ENCODE measurements at places on chromosomes 6 and 20. TPM values are rescaled to one million over a fixed set of nuclear protein-coding genes. Genes with fewer than 3 reads are reported as not detected.

DNA sequence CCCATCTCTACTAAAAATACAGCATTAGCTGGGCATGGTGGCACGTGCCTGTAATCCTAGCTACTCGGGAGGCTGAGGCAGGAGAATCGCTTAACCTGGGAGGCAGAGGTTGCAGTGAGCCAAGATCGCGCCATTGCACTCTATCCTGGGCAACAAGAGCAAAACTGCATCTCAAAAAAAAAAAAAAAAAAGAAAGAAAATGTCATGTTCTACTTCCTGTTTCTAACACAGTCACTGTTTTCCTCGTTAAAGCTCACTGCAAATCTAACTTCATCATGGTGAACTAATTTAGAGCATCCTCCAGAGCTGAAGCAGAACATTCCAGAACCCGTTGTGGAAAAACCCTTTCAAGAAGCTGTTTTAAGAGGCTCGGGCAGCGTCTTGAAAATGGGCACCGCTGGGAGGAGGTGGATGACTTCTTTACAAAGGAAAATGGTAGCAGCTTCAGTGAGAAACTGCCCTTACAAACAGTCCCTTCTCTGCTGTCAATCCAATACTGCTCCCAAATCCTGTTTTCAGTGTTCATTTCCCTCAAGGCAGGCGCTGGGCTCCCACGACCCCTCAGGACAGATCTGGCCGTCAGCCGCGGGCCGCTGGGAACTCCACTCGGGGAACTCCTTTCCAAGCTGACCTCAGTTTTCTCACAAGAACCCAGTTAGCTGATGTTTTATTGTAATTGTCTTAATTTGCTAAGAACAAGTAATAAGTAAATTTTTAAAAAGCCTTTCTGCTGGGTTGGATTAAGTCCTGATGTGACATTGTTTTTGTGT lies 12.5 kb downstream of the CTSZ start:
- H3K4me1 ChIP-seq, result peaks cover 38% of the 10 kb centered on the region
- H3K27ac ChIP-seq, result peak overlapping the region; percentile 51
- no peak for DNase-seq

DNA sequence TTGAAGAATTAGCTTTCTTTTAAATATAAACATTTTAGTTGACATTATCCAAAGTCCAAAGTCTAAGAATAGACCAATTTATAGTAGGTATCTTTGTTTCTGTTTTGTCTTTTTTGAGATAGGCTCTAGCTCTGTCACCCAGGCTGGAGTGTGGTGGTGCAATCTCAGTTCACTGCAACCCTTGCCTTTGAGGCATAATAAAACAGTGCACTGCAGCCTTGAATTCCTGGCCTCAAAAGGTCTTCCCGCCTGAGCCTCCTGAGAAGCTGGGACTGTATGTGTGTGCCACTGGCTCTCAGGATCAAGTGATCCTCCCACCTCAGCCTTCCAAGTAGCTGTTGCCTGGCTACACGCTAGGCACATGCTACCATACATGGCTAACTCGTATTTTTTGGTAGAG lies 135.4 kb downstream of the REV3L start:
- no peak for DNase-seq
- H3K36me3 ChIP-seq, result peaks cover 23% of the 10 kb centered on the region
- H3K4me3 ChIP-seq, result no peak overlapping the region
- H3K4me1 ChIP-seq, result no peaks in the 10 kb centered on the region

DNA sequence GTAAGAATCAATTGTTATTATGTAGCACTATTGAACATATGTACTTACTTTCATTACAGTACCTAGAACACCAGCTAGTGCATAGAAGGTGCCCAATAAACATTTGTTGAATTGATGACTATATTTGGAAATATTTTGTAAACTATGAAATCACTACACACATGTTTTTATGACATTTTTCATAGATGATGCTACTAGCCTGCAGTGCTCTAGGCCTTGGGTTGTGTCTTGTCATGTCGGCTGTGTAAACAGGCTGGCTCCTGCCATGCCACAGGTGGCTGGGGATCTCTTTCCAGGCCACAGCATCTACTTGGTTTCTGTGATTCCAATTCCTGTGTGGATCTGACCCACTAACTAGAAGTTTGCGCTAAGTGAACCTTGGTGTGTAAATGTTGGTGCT lies 43.3 kb upstream of the EDN1 start:
- DNase-seq, result no peak
- no peak overlapping the region for H3K27ac ChIP-seq
- no peaks in the 10 kb centered on the region for H3K4me1 ChIP-seq
- no peak overlapping the region for H3K4me3 ChIP-seq

DNA sequence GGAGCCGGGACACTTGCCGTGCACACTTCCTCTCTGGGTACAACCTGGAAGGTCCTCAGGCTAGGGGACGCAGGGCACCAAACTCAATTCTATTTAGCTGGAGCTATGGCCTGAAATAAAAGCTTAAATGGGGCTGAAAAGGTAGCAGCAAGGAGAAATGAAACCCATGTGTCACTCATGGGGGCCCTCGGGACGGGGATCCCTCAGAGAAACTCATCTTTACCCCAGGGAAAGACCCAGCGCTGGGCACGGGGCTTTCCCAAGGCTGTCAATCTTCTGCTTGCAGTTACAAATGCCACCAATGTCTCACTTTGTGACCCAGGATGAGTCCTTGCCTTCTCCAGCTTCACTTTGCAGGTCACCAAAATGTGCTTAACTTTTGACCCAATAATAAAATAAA lies 16.5 kb downstream of the SNAI1 start:
- H3K36me3 ChIP-seq, result no peaks in the 10 kb centered on the region
- no peaks in the 10 kb centered on the region for H3K27me3 ChIP-seq
- peak; percentile 69 for DNase-seq

DNA sequence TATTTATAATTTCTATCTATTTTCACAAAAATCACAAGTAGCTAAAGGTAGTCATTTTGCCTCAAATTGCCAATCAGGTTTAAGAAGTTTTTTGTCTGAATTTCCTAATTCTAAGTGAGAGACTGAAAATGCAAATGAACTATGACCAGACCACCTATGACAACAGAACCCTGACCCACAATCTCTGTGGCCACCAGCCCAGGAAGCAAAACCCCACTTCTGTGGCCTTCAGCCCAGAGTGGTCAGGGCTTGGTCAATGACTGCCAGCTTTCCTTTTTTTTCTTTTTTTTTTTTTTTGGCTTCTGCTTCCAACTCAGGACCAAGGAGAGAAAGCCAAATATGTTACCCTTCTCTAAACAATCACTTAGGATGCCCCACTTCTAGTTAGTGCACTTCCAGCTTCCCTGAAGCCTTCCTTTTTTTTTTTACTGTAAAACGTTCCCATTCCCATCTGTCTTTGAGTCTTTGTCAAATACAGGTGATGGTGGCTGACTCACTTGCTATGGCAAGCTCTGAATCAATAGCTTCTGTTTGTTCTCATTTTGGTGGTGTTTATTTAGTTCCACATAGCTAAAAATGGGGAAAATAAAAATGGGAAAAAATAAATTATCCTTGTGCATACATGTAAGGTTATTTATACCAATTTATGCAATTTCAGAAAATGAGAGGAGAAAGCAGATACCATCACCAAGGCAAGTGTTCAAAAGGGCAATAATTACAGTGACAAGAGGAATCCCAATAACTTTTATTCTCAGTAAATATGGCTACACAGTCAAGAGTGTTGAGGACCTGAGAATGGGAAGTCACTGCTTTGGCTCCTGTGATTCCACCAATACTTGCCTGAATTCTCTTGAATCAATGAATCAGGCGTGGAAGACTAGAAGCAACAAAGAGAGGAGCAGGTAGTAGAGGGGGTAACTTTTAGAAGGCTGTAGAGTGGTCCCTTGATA lies 170.3 kb upstream of the PDE7B start:
- no peaks in the 10 kb centered on the region for H3K4me1 ChIP-seq
- H3K27me3 ChIP-seq, result no peaks in the 10 kb centered on the region
- no peak for DNase-seq
- H3K4me3 ChIP-seq, result no peak overlapping the region

Gene COL11A2
- polyA plus RNA-seq, result 0.30 TPM

Gene RSPO3
- not detected for polyA plus RNA-seq

Gene INSM1
- not detected for polyA plus RNA-seq

Gene KIAA1755
- polyA plus RNA-seq, result not detected

Data from naive B cell (primary cell).